ENCODE measurements at places on chromosomes 16 and 17.

DNA sequence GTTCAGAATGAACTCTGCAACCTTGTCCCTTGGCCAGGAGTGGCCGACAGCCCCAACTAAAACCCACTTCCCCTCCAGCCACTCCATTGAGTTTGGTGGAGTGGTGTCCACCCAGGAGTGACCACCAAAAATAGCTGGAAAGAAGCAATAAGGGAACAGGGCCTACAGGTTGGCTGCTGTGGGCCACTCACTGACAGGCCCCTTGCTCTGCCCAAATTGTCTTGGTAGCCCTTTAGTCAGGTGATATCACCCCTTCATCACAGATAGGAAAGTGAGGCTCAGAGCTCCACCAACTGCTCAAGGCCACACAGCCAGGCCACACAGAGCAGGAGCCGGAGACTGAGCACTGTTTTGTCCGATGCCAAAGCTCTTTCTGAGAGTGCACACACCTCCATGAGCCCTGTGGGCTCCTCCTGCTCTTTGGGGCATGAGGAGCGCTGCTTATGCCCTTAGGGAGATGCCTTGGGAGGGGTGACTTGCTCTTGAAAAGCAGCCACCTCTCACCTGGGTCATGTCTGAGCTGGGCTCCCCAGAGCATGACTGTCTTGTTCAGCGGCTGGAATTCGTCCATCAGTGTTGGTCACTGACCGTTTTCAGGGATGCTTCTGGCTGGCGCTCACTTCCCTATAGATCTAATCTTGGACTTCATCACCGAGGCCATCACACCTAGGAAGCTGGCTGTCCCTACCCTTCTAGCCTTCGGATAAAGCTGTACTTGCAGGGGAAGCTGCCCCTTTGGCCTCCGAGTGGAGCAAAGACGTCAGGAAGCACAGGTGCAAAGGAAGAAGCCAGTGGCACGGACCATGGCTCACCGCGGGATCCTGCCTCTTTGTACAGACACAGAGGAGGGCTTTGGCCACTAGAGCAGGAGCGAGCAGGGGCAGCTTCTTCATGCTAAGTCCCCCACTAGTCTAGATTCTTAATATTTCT, 186.0 kb upstream of the ZNF469 start:
- DNase-seq: no peak

DNA sequence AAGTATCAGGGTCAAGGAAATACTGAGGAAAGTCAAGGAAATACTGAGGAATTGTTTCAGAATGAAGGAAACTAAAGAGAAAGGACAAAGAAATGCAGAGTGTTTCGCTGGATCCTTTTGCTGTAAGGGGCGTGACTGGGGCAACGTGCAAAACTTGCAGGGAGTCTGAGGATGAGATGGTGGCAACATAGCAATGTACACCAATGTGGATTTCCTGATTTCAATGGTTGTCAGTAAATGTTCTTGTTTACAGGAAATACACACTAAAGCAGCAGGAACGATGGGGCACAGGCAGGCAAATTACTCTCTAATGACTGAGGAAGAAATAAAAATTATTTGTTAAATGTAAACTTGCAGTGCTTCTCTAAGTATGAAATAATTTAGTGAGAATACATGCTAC, 34.4 kb downstream of the ZZEF1 start:
- DNase-seq: no peak

GRCh38 chr17:40912486-40913210, 24.8 kb downstream of the KRT23 start:
- no peak for DNase-seq

DNA sequence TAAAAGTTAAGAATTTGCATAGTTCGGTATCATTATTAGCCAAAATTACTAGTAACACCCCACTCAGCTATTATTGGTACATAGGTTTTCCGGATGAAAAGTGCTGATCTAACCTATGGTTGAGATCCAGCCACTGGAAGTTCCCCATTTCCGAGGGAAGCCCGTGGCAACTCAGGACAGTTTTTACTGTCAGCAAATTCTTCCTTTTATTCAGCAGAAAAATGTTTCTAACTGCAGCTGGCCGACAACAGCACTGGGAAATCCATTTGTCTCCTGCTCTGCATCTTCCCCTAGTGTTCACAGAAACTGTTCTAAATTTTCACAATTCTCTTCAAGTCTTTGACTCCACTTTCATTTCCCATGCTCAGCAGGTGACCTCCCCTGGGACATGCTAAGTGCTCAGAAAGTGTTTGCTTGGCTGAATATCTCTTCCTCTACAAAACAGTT, 15.5 kb upstream of the MMD start:
- no peak for DNase-seq

DNA sequence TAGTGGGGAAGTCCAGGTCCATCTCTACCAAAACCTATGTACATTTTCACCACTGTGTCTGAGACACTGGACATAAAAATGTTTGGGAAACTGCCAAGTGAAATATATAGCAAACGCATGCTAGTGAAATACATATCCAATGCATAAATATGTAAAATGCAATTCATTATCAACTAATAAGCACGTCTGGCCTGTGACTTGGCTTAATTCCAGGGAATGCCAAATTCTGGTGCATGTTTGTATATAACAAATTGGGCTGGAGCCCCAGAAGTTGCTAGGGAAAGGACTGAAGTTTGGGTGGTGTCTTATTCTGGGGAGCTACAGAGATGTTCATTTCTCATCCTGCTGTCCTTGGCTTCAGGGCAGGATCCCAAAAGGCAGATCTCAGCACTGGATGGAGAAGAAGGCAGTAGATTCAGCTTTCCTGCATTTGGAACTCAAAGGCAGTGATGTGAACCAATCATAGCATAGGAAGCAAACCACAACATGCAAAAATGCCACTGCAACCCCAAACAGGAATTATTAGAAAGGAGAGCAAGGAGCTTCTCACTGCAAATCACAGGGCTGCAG, 184.3 kb downstream of the HS3ST3A1 start:
- no peak for DNase-seq

DNA sequence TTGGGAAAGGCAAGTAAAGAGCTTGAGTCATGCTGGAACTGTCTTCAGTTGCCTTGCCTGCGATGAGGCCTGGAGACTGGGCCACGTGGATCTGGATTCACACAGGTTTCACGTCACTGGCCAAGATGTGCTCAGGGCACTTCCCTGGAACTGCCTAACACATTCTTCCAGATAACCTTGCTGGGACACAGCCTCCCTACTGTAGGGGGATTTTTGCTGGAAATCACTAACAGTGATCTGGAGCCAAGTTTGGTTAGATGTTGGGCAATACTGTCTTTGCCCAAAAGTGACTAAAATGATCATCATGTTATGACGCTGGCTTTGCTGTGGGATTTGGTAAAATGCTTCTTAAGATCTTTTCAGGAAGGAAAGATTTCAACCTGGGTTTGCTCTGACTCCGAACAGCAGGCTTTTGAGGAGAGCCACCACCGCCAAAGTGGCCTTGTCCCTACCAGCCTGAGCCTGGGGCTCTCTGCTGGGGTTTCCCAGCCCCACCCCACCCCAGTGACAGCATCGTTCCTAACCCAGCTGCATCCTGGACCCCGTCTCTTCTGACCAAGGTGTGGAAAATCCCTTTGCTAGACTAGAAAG, 14.7 kb downstream of the C1QTNF1 start:
- DNase-seq: no peak

- no peak for DNase-seq
Observed at GRCh38 chr17:40251576-40251975, 32.5 kb downstream of the WIPF2 start.

DNA sequence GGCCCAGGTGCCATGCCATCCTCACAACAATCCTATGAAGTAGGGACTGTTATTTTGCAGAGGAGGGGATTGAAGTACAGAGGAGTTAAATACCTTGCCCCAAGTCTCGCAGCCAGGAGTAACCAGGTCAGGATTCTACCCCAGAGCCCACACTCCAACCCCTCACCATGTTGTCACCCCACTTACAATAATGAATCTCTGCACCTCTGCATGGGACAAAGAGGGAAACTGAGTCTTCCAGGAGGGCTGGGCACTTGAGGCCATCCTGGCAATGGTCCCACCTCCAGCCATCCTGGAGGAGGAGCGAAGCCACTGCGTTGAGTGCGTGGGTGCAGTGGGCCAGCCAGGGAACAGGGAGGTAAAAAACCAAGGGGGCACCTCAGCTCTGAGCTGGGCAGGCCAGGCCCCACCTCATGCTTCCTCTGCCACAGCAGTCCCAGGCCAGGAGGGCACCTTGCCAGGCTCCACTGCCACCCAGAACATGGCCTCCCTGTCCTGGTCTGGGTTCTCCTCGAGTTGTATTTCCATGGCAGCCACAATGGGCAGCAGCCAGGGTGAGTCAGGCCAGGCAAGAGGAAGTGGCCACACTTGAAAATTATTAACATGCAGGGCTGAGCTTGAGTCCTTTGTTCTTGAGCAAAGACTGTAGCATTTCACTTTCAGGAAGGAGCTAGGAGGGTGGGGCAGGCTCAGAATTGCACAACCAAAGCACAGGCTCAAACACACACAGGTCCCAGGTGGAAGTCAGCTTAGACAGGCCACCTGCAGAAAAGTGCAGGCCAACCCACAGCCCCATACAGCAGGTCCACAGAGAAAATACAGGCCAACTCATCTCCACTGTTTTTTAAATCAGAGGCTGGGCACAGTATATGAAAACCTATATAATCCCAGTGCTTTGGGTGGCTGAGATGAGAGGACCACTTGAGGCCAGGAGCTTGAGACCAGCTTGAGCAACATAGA, 52.1 kb downstream of the CUEDC1 start:
- no peak for DNase-seq

- no peak for DNase-seq
Observed at GRCh38 chr16:65487231-65487630, 365.4 kb upstream of the CDH11 start.

DNA sequence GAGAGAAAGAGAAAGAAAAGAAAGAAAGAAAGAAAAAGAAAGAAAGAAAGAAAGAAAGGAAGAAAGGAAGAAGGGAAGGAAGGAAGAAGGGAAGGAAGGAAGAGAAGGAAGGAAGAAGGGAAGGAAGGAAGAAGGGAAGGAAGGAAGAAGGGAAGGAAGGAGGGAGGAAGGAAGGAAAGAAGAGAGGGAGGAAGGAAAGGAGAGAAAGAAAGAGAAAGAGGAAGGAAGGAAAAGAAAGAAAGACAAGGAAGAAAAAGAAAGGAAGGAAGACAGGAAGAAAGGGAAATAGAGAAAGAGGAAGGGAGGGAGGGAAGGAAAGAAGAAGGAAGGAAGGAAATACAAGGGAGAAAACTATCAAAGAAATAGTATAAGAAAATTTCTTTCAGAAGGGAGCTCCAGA, 7.2 kb upstream of the KRTAP4-7 start:
- no peak for DNase-seq

DNA sequence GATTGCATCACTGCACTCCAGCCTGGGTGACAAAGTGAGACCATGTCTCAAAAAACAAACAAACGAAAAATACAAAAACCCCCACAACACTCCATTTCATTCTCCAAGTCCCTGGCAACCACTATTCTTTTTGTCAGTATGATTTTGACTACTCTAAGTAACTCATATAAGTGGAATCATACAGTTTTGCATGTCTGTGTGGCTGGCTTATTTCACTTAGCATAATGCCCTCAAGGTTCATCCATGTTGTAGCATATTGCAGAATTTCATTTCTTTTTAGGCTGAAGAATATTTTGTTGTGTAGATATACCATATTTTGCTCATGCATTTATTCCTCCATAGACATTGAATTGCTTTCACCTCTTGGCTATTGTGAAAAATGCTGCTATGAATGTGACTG, 81.7 kb upstream of the GAS7 start:
- no peak for DNase-seq

GRCh38 chr16:14205666-14206065, 134.5 kb downstream of the MRTFB start:
- DNase-seq: no peak

DNA sequence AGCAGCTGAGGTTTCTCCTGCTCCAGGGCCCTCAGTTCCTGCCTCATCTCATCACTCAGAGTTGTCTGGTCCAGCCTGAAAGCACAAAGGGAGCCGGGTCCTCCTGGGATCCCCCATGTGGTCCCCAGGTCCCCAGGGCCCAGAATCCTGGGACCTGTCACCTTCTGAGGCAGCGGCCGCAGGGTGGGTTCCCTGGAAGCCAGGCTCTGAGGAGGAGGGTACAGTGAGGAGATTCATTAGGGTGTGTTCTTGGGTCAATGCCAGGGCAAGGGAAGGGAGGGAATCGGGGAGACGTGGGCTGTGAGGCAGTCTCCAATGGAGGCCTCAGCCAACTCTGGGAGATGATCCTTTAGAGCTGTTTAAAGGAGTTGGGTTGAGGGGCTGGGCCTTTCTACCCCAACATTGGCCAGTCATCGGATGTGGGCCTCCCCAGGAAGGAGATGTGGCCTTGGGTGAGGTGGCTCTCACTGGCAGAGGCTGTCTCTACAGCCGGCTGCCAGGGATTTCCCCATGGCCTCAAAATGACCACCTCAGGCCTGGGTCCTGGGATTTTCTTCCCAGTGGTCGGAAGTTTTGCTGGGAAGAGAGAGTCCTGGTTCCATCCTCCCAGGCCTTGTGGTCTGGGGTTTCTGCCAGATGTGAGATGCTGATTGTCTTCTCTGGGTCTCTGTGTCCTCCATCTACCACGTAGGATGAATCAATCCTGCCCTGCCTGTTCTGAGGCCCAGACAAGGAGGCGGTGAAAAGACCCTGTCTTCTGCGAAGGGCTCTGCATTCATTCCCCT, 47.3 kb downstream of the NLRP1 start:
- DNase-seq: no peak

- DNase-seq: no peak
Observed at GRCh38 chr17:33404070-33404819, 111.2 kb upstream of the ASIC2 start.

DNA sequence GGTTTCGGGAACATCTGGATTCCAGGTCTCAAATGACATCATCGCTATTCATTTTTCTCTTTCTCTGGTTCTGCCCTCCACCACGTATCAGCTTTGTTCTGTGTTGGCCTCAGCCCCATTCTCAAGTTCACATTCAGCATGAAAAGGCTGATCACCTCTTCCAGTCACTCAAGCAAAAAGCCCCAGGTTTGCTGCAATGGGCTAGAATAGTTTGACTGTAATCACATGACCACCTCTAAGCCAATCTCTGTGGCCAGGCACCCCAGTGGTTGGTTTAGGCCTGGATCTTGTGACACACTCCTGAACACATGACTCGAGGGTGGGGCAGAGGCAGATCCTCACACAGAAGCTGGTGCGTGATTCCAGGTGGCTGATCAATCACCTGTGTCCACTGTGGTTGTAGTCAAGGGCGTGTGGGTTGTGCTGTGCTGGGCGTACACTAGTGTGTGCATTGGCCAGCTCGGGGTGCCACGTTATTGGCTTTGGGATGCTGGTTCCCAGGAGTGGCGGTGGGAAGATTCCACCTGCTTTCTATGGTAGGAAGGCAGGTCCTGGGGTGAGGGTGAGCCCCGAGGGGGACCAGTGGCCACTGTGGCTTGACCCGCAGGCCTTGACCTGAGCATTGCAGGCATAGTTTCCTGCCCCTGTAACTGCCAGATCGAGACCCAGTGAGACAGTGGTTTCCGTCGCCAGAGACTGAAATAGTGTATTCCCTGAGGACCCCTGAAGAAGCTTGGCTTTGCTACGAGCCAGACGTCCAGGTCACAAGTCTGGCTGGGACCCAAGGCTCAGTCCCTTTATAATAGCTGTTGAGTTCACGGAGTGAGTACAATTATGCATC, 12.0 kb downstream of the EEF2K start:
- DNase-seq: no peak

DNA sequence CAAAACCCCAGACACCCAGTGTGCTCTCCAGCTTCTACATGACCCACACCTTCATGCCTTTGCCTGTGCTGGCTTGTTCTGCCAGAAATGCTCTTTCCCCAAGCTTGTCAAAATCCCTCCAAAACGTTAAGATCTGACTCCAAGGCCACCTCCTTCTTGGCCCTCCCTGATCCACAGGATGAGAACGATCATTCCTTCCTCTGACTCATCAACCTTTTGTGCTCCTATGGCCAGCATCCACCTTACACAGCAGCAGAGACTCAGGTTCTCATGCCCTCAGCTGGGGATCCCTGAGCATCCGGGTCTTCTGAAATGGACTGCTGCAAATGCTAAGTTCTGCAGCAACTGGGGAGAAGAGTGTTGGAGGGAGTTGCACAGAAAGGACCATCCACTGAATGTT, 2.9 kb downstream of the ZBTB4 start:
- DNase-seq: no peak

Measured in stimulated activated CD8-positive, alpha-beta memory T cell treated with anti-CD3 and anti-CD28 coated beads, Interleukin-2, amount 100 ng/mL, for 1 hour (primary cell).